ENCODE measurements at places on chromosomes 2 and 18.
A peak's percentile ranks its signal among the peaks of the same experiment; 100 is the strongest.

DNA sequence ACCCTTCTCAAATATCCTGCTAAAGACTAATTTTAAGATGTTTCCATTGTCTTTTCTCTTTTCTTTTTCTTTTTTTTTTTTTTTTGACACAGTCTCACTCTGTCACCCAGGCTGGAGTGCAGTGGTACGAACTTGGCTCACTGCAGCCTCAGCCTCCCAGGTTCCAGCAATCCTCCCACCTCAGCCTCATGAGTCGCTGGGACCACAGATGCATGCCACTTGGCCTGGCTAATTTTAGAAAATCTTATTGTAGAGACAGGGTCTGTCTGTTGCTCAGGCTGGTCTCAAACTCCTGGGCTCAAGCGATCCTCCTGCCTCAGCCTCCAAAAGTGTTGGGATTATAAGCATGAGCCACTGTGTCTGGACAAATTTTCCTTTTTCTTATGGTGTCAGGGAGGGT lies 167.5 kb downstream of the MCFD2 start:
- no peak for DNase-seq

GRCh38 chr18:22711192-22711685 lies 221.9 kb upstream of the RBBP8 start:
- DNase-seq: no peak

DNA sequence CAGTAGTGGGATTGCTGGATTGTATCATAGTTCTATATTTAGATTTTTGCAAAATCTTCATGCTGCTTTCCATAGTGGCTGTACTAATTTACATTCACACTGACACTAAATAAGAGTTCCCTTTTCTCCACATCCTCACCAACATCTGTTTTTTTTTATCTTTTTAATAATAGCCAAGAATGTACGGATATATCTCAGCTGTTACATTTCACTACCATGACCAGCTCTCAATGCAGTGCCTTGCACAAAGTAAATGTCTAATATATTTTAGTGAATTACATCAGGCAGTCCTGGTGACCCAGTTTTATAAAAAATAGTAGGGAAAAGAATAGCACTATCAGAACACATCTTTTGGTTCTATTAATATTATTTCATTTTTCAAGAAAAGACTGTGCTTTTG lies 161.8 kb downstream of the LNPK start:
- DNase-seq: peak; percentile 63

DNA sequence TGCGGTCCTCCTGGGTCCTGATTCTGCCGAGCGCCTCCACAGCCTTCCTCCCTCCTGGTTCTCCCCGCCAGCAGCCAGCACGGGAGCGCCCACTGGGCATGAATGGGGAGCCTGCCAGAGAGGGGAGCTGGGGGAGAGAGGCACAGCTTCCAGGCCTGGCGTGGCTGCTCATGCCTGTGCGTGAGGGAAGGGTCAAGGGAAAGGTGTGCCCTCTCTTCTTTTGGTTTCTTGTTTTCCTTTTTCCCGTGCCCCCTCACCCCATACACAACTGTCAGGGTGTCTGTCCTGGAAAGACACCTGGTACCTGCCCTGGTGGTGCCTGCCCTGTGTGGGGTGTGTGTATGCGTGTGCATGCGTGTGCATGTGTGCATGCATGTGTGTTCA lies 4.7 kb upstream of the NEURL3 start:
- DNase-seq: no peak

DNA sequence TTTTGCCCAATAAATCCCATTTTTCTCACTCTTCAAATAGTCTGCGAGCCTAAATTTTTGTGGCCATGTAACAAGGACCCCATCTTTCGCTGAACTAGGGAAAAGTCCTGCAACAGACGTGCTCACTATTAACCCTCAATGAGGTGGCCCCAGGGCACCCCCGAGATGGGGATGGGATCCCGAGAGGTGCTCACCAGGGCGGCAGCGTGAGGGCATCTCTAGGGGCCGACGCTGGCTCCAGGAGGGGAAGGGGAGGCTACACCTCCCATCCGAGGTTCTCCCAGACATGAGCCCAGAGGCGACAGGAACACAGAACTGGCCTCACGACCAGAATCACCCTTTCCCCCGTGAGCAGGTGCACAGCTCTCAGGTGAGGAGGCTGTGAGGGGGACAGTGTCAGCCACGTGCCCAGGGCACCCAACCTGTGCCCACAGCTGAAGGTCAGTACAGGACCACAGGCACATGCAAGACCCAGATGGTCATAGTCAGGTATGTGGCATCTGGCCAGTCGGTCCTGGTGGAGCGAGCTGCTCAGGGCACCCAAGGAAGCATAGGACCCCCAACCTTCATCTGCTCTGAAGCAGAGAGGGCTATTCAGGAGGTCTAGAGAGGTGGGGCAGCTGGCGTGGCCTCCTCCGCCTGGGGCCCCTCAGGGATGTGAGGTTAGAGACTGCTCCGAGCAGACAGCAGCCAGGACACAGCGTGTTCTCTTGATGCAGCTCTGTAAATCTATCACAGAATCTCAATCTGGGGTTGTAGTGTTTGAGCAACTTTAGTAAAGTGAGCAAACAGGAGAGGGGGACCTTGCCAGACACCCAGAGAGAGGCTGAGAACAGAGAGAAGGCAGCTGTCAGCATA lies 62.8 kb downstream of the PXDN start:
- DNase-seq: no peak

GRCh38 chr2:27762951-27763906 lies 8.3 kb upstream of the MRPL33 start:
- DNase-seq: peak; percentile 14

- no peak for DNase-seq
These were observed 269.4 kb upstream of the LRRTM1 start for GRCh38 chr2:80573950-80574349.

DNA sequence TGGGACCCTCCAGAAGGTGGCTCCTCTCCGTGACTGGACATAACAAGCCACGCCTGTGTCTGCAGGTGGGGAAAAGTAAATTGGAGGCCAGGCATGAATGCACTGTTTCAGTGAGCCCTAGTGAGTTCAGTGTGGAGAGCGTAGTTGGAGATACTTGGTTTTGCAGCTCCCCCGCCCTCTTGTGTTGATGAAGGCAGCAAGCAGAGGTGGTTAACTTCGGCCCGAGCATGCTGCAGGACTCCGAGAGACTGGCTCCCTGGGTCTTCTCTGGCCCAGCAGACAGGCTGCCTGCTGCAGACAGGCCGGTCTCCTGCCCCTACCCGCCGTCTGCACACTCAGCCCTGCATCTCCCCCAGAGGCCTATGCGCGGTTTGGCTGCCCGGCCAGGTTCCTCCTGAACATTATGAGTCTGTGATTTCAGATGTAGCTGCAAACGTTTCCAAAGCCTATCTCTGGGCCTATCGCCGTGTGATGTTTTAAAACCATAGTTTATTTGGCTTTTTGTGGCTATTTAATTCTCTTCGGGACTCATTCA lies 102.4 kb downstream of the LDLRAD4 start:
- no peak for DNase-seq

DNA sequence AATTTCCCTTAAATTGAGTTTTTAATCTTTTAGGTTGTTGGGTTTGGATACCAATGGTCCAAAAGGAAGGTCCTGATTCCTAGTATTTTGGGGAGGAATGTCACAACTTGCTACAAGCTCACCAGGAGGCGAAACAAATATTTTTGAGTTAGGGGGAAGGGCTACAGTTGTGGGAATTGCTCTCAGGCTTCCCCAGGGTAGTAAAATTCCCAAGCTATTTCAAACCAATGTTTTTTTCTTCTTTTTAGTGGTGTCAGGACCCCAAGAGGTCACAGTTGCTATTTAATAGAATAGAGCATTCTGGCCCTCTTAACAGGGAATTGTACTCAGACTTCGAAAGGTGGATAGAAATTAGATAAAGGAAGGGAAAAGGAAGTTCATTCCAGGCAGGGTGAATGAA lies 68.5 kb upstream of the ST3GAL5 start:
- DNase-seq: no peak

- no peak for DNase-seq
These were observed at the start of gene ADRA2B for GRCh38 chr2:96116424-96116878. TSS of gene ADRA2B (minus strand) at chr2:96116571. CDS start at chr2:96116149, 422 bp downstream.

DNA sequence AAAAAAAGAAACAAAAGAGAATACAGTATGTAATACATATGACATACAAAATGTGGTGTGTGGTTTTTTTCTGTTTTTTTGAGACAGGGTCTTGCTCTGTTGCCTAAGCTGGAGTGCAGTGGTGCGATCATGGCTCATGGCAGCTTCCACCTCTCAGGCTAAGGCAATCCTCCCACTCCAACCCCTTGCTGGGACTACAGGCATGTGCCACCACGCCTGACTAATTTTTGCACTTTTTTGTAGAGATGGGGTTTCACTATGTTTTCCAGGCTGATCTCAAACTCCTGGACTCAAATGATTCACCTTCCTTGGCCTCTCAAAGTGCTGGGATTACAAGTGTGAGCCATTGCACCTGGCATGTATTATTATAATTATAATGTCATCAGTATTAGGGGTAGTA lies 38.9 kb downstream of the DHX57 start:
- no peak for DNase-seq

- no peak for DNase-seq
These were observed 579.0 kb downstream of the RIT2 start for GRCh38 chr18:42536442-42536841.

GRCh38 chr2:149904352-149905175 lies 317.0 kb upstream of the MMADHC start:
- no peak for DNase-seq

DNA sequence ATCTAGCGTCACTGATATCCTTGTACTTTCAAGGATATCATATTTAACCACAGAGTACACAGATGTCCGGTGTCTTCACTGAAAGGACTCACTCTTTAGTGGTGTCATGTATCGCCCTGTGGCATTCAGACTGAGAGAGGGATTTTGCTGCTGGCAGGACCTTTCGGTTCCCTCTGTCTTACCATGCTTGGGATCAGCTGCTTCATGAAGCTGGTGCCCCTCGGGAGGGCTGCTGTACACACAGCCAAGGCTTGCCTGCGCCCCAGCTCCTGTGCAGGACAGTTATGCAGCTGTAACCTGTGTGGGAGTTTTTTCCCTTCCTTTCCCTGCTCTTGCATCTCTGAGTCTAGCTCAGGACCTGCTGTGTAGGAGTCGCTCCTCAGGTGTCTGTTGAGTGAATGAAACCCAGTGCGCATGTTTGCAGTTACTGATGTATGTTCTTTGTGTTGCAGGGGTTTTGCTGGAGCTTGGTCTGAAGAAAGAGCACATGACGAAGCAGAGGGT lies 64.4 kb downstream of the GREB1 start:
- no peak for DNase-seq

GRCh38 chr18:78770139-78770822 lies 209.3 kb upstream of the SALL3 start:
- DNase-seq: no peak

DNA sequence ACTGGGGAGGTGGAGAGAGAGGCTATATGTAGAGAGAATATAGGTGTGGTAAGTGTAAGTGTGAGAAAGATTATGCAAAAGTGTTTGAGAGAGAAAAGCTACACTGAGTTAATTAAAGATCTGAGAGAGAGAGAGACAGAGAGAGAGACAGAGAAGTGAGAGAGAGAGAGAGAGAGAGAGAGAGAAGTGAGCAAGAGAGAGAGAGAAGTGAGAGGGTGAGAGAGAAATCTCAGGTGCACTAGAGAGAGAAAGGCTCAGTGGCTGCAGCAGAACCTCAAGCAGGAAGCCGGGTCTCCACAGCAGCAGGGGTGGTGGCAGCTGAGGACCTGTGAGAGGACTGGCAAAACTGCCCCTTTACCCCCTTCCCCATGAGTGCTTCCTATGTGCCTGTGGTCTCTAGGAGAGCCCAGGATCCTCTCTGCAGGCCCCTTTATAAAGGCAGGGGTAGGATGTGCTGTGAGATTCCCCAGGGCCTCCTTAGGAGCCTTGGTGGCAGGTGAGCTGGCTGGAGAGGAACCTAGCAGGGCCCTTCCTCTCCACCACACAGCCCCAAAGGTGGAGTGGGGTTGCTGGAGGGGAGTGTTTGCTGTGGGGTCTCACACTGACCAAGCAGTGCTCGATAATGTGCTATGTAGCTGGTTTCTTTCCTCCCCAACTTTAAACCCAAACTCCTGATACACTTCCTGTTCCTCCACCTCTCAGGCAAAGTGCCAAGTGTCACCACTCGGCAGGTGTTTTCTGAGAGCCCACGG lies 52.6 kb downstream of the SLC4A5 start:
- DNase-seq: no peak

DNA sequence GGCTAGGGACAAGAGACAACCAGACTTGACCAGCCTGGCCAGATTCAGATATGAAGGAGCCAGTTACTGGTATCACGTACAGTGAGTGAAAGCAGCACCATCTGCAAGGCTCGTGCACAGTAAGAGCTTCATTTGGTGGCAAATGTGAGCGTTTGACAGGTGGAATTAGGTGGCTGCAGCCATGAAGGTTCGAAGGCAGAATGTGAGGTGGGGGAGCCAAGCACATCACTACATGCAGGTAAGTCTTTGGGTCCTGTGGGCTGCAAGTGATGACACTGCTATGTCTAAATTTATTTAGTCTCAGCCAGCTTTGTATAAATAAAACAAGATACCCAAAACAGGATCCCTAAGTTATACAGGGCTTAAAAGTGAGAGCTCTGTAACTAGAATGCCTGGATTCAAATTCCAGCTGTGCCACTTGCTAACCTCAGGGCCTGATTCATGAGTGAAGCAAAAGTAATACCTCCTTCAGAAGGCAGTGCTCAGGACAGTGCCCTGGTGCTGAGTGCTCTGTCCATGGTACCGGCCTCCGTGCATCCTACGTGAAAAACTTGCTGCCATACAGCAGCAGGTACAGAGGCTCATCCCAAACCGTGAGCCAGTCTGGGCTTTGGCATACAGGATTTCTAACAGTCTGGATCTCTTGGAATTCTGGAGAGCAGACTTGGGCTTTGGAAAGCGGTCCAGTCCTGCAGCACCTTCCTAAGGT lies 18.6 kb downstream of the DDX18 start:
- no peak for DNase-seq

- no peak for DNase-seq
These were observed 202.5 kb upstream of the SLC8A1 start for GRCh38 chr2:40654346-40654745.

DNA sequence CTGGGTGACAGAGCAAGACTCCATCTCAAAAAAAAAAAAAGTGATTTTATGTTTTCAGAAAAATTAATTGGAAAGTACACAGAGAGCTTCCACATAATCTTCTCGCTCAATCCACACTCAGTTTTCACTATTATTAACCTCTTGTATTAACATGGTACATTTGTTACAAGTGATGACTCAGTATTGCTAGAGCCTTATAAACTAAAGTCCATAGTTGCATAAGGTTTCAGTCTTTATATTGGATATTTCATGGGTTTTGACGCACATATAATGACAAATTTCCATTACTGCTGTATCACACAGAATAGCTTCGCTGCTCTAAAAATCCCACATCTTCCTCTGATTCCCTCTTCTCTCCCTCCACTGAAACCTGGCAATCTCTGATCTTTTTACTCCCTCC lies 603.5 kb downstream of the XIRP2 start:
- no peak for DNase-seq

DNA sequence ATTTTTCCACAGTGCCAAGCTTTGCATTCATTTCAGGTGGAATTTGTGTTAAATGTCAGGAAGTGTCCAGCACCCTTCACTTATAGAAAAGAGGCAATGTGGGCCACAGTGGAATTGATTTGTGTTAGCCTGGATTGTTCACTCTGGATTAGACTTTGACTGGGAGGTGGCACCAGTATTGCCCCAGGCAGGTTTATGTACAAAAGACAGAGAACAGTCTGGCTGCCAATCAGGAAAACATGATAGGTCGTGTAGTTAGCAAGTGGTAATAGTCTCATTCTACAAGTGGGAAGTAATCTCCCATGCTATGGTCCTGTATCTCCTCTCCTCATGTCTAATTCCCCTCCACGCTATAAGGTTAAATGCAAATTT lies 45.6 kb downstream of the RAB27B start:
- no peak for DNase-seq

GRCh38 chr18:31652877-31653276 lies 31.5 kb downstream of the B4GALT6 start:
- DNase-seq: no peak

- no peak for DNase-seq
These were observed 61.0 kb downstream of the CDCA7 start for GRCh38 chr2:173415431-173416381.

GRCh38 chr2:84619794-84620371 lies 103.6 kb downstream of the DNAH6 start:
- DNase-seq: no peak
